Common myeloid progenitor, CD34-positive (primary cell): ENCODE measurements at places on chromosomes 6 and 20.

GRCh38 chr6:82275686-82276085, 28.1 kb upstream of the IBTK start:
- no peak for DNase-seq
- no peak overlapping the region for H3K4me3 ChIP-seq
- no peaks in the 10 kb centered on the region for H3K27me3 ChIP-seq
- H3K27ac ChIP-seq, result no peak overlapping the region

GRCh38 chr6:122803171-122803661, 14.2 kb downstream of the SMPDL3A start:
- H3K36me3 ChIP-seq, result no peaks in the 10 kb centered on the region
- no peaks in the 10 kb centered on the region for H3K4me1 ChIP-seq
- no peak for DNase-seq
- no peak overlapping the region for H3K4me3 ChIP-seq

- peak; percentile 38 for DNase-seq
- H3K36me3 ChIP-seq, result no peaks in the 10 kb centered on the region
- no peaks in the 10 kb centered on the region for H3K27me3 ChIP-seq
- no peak overlapping the region for H3K27ac ChIP-seq
Observed at GRCh38 chr20:753897-754635, 14.2 kb downstream of the SLC52A3 start.

DNA sequence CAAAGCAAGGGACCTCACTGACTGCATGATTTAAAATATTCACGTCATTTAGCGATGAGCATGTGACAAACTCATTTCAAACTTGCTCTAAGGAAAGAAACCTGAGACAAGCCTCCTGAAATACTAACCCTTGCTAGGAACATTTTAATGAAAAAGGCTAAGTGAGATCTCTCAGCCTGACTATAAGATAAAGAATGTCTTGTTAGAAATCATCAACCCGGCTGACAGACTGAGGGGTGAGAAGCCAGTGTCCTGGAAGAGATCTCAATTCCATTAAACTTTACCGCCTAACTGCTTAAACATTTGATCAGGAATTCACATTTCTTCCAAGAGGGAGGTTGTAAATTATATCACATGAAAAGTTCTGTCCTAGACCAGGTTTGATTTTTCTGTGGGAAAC, 274.8 kb upstream of the EXOC2 start:
- no peak overlapping the region for H3K4me3 ChIP-seq
- no peak for DNase-seq
- H3K27ac ChIP-seq, result no peak overlapping the region
- no peaks in the 10 kb centered on the region for H3K36me3 ChIP-seq

GRCh38 chr6:45677381-45678284, 299.9 kb upstream of the SUPT3H start:
- no peaks in the 10 kb centered on the region for H3K36me3 ChIP-seq
- peak overlapping the region; percentile 35 for H3K4me3 ChIP-seq
- DNase-seq, result peak; percentile 96
- H3K27me3 ChIP-seq, result no peaks in the 10 kb centered on the region

- H3K27ac ChIP-seq, result peak overlapping the region; percentile 82
- peaks cover 21% of the 10 kb centered on the region for H3K4me1 ChIP-seq
- no peak overlapping the region for H3K4me3 ChIP-seq
- H3K27me3 ChIP-seq, result no peaks in the 10 kb centered on the region
- H3K36me3 ChIP-seq, result no peaks in the 10 kb centered on the region
Observed at GRCh38 chr6:158853072-158853879, 34.1 kb upstream of the EZR start.

- H3K27ac ChIP-seq, result no peak overlapping the region
- no peaks in the 10 kb centered on the region for H3K27me3 ChIP-seq
- no peak overlapping the region for H3K4me3 ChIP-seq
- no peaks in the 10 kb centered on the region for H3K36me3 ChIP-seq
Observed at GRCh38 chr6:134903448-134903847, 46.5 kb downstream of the ALDH8A1 start.

- no peaks in the 10 kb centered on the region for H3K36me3 ChIP-seq
- no peak overlapping the region for H3K27ac ChIP-seq
- no peak overlapping the region for H3K4me3 ChIP-seq
Observed at GRCh38 chr20:59671661-59672471, 67.5 kb downstream of the PHACTR3 start.

DNA sequence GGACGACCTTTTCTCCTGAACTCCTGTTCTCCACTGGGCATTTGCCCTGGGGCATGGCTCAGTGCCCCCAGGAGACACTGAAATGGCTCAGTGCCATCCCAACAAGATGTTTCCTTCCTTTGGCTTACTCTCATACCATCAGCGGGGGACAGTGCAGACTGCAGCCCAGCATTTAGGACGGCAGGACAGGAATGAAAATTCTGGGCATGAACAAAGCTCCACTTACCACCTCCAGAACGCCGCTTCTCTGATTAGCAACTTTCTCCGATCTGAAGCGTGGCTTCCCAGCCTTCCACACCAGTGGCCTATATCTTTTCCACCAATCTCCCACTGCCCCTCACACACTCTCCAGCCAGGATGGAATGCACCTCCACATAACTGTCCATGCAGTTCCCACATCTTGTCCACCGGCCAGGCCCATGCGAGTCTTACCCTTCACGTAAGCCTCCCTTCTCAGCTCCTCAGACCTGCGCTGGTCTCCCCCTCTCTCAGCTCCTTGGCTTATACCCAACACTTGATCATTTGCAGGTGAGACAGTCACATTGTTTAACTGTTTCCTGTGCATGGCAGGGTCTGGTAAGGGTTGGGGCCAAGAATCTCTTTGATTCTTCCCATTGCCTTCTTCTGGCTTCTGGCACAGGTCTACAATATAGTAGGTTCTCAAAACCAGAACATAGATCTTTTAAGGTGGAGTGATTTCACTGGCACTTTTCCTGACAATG, 114.5 kb downstream of the FYN start:
- H3K27ac ChIP-seq, result no peak overlapping the region
- H3K36me3 ChIP-seq, result no peaks in the 10 kb centered on the region
- H3K4me3 ChIP-seq, result peak overlapping the region; percentile 59
- H3K4me1 ChIP-seq, result peaks cover 40% of the 10 kb centered on the region
- no peaks in the 10 kb centered on the region for H3K27me3 ChIP-seq
